ENCODE measurements at places on chromosomes 16 and 17. TPM values are rescaled to one million over a fixed set of nuclear protein-coding genes. Genes with fewer than 3 reads are reported as not detected.

DNA sequence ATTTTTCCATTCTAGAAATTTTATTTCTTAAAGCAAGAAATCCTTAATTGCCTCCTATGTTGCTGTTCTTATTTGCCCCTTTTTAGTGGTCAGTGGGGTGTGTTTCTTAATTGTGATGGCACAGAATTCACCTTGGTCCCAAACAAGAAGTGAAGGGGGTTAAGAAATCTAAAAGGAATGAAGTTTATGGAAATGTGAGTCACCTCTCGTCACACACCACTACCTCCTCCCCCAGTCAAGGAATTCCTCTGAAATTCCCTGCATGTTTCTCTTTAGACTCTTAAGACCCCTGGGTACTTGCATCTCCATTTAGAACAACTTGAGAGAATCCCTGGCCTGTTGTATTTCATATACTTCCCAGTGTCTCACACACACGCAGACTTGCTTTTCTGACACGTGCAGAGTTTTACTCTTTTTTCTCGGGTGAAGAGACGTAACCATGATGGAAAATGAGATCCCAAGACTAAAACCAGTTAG lies 247.4 kb downstream of the PRKCA start:
- DNase-seq = peak; percentile 89

DNA sequence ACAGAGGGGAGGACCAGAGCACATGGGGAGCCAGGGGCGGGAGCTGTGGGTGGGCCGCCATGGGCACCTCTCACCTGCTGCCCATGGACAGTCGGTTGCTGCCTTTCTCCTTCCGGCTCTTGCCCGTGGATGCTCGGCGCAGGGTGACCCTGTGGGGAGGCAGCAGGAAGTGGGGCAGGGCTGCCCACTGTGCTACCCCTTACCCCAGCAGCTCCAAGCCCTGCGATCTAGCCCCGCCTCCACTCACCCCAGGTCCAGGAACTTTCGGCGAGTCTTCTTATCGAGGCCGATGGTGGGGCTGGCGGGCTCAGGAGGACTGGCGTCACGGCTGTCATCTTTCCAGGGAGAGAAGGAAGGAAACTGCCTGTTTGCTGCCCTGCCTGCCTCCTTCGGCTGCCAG lies 14.2 kb downstream of the SAMD14 start:
- no peak for DNase-seq

DNA sequence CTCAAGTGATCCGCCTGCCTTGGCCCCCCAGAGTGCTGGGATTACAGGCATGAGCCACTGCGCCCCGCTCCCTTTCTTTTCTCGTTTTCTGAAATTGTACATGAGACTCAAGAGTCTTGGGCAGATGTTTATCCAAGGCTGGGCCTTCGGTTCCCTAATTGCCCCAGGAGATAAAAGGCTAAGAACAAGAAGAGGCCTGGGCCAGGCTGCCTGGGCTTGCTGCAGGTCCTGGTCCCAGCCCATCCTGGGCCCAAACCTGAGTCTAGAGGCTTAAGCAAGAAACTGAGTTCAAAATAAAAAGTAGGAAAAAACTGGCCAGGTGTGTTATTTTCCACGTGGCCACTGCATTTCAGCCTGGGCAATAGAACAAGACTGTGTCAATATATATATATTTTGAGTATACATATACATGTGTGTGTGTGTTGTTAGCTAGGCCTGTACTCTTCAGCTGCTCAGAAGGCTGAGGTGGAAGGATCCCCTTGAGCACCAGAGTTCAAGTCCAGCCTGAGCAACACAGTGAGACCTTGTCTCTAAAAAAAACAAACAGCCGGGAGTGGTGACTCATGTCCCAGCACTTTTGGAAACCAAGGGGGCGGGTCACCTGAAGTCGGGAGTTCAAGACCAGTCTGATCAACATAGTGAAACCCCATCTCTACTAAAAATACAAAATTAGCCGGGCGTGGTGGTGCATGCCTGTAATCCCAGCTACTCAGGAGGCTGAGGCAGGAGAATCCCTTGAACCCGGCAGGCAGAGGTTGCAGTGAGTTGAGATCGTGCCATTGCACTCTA lies 6.8 kb upstream of the CLUH start:
- no peak for DNase-seq

TNRC6C gene
- 16.2 TPM for total RNA-seq

- DNase-seq = no peak
These were observed 35.9 kb downstream of the SCNN1B start for GRCh38 chr16:23337836-23338550.

RNPS1 gene
- total RNA-seq = 384 TPM

Data from GM23338 (cell line).